ENCODE measurements at places on chromosomes 2 and 18.

- DNase-seq, result no peak
Measured at GRCh38 chr18:47800248-47800647, 130.2 kb downstream of the SMAD2 start.

DNA sequence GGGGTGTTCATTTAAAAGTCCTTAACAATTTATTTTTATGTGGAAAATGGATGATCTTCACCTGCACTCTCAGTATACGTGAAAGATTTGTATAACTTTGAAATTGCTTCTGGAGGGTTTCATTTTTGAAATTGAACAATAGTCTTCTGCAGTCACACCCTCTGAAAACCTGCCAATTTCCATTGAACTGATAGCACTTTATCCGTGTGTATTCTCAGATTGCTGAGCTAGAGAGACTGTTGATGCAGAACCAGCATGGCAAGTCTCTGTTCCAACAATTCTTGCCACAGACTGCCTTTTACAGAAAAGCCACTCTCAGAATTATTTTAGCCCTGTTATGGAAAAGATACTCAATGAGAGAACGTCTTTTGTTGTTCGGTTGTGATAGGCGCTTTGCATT lies 6.6 kb upstream of the GULP1 start:
- no peak for DNase-seq

GRCh38 chr2:111983478-111984212 lies 71.4 kb upstream of the TMEM87B start:
- no peak for DNase-seq

DNA sequence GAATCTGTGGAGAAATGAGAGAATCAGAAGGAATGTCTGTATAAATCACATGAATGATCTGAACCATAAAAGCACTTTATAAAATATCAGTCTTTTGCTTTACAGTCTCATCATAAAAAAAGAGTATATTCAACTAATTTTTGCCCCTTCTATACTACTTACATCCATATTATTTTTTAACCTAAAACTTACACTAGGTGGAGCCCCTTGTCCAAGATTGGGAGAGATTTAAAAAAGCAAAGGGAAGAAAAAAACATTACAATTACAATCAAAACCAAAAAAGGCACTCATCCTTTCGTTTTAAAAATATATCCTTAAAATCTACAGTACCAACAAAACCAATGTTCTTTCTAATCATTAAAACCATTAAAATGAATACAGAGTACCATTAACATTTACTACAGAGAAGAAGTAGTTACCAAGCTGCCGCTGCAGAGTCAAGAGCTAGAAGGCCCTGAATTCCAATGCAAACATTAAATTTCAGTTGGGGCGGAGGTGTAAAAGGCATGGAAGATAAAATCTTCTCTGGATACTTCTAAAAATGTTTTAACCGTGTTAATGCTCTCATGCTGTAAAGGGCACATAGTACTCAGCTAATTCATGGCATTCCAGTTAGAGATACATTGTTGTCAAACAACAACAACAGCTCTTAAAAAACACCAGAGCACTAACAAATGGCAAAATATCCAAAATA lies 56.7 kb upstream of the EPB41L3 start:
- DNase-seq, result no peak

- no peak for DNase-seq
Measured at GRCh38 chr2:225842939-225843338, 443.4 kb downstream of the NYAP2 start.
